ENCODE measurements at places on chromosomes 4 and X. TPM values are rescaled to one million over a fixed set of nuclear protein-coding genes. Genes with fewer than 3 reads are reported as not detected.

NSDHL gene
- 15.9 TPM for total RNA-seq

COX7B2 gene
- not detected for total RNA-seq

MAMLD1 gene
- total RNA-seq: 0.25 TPM

NEIL3 gene
- total RNA-seq: 21.3 TPM

C4orf51 gene
- total RNA-seq: not detected

PPP1R2C gene
- not detected for total RNA-seq

DNA sequence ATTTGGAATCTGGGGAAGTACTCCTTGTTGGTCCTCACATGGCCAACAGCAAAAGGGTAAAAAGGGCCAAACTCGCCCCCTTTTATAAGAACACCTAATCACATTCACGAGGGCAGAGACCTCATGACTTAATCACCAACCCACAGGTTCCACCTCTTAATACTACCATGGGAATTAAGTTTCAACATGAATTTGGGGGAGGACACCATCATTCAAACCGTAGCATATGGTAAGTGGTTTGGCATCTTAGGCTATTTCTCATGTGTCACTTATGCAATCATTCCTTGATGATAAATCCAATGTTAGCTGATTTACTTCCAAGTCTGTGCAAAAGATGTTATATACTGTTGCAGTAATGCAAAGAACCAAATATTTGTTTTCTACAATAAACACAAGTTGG, 302.9 kb upstream of the FAM241A start:
- H3K27me3 ChIP-seq: no peaks in the 10 kb centered on the region
- no peak overlapping the region for H3K4me3 ChIP-seq
- peaks cover 11% of the 10 kb centered on the region for H3K4me1 ChIP-seq
- DNase-seq: no peak
- H3K27ac ChIP-seq: no peak overlapping the region
- no peaks in the 10 kb centered on the region for H3K36me3 ChIP-seq

DNA sequence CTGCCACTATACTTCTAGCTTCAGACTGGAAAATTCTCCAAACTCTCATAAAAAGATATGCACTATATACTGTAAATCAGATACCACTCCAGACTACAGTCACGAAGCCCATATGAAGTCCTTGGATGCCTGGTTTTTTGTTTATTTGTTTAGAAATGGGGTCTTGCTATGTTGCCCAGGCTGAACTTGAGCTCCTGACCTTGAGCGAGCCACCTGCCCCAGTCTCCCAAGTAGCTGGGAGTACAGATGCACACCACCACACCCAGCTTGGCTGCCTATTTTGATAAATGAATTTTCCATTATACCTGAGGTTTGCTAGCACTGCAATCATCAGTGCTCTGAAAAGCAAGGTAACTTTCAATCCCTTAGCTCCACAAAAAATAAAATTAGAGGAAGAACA, 53.1 kb downstream of the ELF2 start:
- DNase-seq: no peak
- no peaks in the 10 kb centered on the region for H3K4me1 ChIP-seq
- no peaks in the 10 kb centered on the region for H3K27me3 ChIP-seq
- H3K36me3 ChIP-seq: no peaks in the 10 kb centered on the region

- no peak for DNase-seq
- no peaks in the 10 kb centered on the region for H3K27me3 ChIP-seq
- no peaks in the 10 kb centered on the region for H3K4me1 ChIP-seq
- no peak overlapping the region for H3K4me3 ChIP-seq
- H3K36me3 ChIP-seq: no peaks in the 10 kb centered on the region
These were observed 195.7 kb upstream of the GK2 start for GRCh38 chr4:79603681-79604080.

- no peak overlapping the region for H3K4me3 ChIP-seq
- no peak for DNase-seq
- no peak overlapping the region for H3K27ac ChIP-seq
- H3K4me1 ChIP-seq: no peaks in the 10 kb centered on the region
- peaks cover 7% of the 10 kb centered on the region for H3K36me3 ChIP-seq
These were observed 64.3 kb upstream of the NR0B1 start for GRCh38 chrX:30373479-30373878.

DNA sequence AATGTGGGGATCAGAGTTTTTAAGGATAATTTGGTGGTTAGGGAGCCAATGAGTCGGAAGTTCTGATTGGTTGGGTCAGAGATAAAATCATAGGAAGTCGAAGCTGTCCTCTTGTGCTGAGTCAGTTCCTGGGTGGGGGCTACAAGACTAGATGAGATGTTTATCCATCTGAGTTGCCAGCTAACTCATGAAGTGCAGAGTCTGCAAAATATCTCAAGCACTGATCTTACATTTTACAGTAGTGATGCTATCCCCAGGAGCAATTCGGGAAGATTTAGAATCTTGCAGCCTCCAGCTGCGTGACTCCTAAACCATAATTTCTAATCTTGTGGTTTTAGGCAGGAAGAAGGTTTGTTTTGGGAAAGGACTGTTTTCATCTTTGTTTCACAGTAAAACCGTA, 565.8 kb upstream of the SPANXN1 start:
- no peak for DNase-seq
- H3K27me3 ChIP-seq: no peaks in the 10 kb centered on the region
- no peak overlapping the region for H3K4me3 ChIP-seq
- no peaks in the 10 kb centered on the region for H3K4me1 ChIP-seq

All from neural progenitor cell (in vitro differentiated cells).